ENCODE measurements at places on chromosomes 1 and 21.

DNA sequence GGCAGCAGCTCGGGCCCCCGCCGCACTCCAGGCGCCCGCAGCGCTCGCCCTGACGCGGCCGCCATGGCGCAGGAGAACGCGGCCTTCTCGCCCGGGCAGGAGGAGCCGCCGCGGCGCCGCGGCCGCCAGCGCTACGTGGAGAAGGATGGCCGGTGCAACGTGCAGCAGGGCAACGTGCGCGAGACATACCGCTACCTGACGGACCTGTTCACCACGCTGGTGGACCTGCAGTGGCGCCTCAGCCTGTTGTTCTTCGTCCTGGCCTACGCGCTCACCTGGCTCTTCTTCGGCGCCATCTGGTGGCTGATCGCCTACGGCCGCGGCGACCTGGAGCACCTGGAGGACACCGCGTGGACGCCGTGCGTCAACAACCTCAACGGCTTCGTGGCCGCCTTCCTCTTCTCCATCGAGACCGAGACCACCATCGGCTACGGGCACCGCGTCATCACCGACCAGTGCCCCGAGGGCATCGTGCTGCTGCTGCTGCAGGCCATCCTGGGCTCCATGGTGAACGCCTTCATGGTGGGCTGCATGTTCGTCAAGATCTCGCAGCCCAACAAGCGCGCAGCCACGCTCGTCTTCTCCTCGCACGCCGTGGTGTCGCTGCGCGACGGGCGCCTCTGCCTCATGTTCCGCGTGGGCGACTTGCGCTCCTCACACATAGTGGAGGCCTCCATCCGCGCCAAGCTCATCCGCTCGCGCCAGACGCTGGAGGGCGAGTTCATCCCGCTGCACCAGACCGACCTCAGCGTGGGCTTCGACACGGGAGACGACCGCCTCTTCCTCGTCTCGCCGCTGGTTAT is 2.8 kb downstream of the KCNJ9 start:
- peak; percentile 61 for DNase-seq

DNA sequence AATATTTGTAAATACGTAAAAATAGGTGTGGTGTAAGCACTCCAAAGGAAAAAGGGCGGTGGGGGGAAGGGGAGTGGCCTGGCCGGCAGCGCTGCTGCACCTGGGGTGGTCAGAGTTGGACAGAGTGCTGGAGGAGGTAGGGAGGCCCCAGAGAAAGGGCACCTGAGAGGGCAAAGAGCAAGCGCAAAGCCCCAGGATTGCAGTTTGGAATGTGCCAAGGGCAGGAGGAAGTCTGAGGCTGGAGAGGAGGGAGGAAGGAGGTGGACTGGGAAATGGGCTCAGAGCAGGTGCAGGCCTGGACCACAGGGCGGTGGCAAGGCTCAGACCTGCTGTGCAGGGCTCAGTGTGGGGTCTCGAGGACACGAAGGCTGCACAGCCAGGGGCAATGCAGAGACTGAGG is 30.6 kb downstream of the LDLRAP1 start:
- DNase-seq, result no peak

- no peak for DNase-seq
These were observed 30.6 kb downstream of the MPZL1 start for GRCh38 chr1:167752219-167752985.

DNA sequence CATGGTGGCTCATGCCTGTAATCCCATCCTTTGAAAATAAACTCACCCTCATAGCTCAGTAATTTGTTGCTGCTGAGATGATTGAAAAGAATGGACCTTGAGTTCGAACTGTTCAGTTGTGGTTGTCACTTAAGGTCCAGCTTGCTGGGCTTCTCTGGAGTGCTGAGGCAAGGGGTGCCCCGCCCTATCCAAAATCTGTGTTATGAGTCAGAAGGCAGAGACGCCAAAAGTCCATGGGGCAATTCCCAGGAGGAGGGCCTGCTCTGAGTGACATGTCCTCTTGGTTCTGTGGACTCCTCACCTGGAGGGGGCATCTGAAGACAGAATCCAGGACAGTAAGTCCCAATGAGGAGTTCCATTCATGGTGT is 64.8 kb downstream of the MYOM3 start:
- no peak for DNase-seq

DNA sequence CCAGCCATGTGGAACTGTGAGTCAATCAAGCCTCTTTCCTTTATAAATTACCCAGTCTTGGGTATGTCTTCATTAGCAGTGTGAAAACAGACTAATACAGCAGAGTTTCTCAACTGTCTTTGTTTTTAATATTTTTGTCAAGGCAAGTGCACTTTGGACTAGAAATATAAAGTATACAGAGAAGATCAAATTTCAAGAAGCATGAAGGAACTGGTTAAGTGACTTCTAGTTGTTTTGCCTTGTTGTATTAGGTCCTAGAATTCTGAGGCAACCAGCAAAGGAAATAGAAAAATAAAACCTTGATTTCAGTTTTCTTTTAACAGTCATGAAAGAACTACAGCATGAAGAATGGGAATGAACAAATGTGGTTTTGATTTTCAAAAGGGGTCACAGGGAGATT is 131.1 kb upstream of the PTGFR start:
- no peak for DNase-seq

GRCh38 chr21:46100020-46100419 is 2.1 kb downstream of the COL6A2 start:
- no peak for DNase-seq
